ENCODE measurements at places on chromosomes 3 and 15. TPM values are rescaled to one million over a fixed set of nuclear protein-coding genes. Genes with fewer than 3 reads are reported as not detected.

Gene ZMYND10
- 2.9 TPM for polyA plus RNA-seq

Gene UCN2
- 0.30 TPM for polyA plus RNA-seq

Gene SCN5A
- 1.2 TPM for polyA plus RNA-seq

Gene KBTBD13
- 0.12 TPM for polyA plus RNA-seq

Gene ACTRT3
- polyA plus RNA-seq, result 5.4 TPM

Gene ZNF502
- polyA plus RNA-seq, result 12.7 TPM

Gene TMC3
- polyA plus RNA-seq, result 0.11 TPM

GRCh38 chr3:181328346-181328745, 338.8 kb upstream of the DNAJC19 start:
- no peak for DNase-seq

- no peak for DNase-seq
Observed at GRCh38 chr3:104755791-104756190, 610.9 kb upstream of the ALCAM start.

- DNase-seq, result no peak
Observed at GRCh38 chr3:188792793-188793192, 379.0 kb upstream of the TPRG1 start.

- DNase-seq, result no peak
Observed at GRCh38 chr3:140128631-140129030, 193.6 kb downstream of the CLSTN2 start.

GRCh38 chr3:11381563-11381962, 109.4 kb downstream of the ATG7 start:
- DNase-seq, result no peak

DNA sequence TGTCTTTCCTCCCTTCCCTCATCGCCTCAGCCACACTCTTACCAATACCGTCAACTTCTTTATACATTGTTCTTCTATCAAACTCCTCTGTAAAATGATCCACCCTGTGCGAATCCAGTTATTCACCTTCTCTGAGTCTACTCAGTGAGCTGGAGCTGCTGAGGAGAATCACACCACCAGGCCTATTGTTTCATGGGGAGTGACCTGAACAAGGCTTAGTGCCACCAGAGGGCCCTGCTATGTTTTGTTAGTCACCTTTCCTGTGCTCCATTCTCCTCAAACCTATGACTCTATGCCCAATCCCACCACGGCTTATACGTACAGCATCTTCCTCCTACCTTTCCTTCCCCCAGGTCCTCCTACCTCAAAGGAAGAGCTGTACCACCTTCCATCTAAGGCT, 50.4 kb upstream of the MED12L start:
- DNase-seq, result no peak

GRCh38 chr15:47577461-47577860, 139.8 kb upstream of the SEMA6D start:
- DNase-seq, result no peak

DNA sequence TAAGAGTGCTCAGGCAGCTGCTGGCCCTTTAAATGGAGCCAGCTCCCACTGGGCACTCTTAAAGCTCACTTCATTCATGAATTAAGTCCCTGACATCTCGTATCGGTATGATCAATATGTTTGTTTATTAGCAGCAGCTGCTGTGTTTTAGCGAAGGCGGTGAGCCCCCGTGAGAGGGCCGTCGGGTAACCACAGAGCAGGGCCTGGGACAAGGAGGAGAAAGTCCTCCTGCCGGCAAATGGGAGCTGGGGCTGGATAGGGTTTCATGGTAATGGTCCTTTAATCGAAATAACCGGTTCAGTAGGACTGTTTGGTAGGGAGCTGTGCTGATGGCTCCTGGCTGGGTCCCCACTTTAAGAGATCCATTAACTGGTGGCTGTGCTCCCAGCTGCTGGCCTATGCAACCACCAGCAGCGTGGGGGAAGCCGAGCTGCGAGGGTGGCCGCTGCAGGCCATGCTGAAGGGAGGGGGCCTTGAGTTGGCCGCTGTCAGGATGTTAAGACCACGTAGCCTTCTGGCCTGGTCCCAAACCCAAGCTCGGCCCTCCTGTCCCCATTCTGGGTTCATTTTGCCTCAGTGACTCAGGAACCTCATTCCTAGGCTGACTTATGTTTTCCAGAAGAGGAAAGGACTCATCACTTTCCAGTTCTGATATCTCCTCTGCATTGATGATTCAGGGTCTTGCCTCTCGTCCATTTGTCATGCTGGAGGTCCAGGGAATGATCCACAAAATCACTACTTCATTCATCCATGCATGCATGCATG, 67.6 kb upstream of the NTRK3 start:
- no peak for DNase-seq

DNA sequence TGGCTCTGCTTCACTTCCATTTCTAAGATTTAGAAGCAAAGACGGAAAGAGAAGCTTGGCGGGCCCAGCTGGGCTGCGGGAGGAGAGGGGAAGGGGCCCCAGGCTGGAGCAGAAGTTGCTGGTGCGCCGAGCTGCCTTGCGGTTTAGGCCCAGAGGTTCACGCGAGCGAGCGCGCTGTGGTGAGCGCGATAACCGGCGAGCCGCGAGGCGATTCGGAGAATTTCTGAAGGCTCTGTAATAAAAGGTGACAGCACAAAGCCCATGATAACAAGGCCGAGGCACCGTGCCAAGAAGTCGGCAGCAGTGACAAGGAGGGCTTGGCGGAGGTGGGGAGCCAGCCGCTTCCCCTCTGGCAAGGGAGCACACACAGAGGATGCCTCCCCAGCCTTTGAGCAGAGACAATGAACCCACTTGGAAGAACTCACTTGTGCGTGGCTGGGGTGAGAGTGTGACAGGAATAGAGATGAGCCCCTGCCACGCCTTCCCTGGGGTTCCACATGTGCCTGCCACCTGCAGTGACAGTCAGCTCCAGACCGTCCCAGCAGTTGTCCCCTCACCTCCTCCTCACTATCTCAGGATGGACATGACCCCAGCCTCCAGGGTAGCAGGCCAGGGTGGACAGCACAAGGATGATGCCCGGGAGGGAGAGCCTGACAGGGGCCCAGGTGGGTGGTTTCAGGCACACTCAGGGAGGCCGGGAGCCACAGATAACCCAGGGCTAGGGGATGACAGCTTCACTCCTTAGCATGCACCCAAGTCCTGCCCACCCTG, 315.2 kb downstream of the UACA start:
- peak; percentile 16 for DNase-seq

DNA sequence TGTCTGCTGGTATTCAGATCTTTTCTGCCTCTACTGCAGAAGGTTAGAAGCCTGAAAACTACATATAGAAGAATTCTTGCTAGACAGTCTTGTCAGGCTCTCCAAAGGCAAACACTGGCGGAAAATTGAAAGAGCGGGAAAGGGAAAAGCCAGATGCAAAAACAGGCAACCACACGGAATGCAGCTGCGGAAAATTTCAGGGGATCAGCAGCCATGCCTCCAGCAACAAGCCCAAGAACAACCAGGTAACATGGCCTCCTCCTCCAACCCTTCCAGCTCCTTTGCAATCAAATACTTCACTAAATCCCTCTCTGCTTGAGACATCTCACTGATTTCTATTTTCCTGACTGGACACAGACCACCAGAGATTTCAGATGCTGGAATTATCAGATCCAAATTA, 9.6 kb downstream of the UBP1 start:
- no peak for DNase-seq

DNA sequence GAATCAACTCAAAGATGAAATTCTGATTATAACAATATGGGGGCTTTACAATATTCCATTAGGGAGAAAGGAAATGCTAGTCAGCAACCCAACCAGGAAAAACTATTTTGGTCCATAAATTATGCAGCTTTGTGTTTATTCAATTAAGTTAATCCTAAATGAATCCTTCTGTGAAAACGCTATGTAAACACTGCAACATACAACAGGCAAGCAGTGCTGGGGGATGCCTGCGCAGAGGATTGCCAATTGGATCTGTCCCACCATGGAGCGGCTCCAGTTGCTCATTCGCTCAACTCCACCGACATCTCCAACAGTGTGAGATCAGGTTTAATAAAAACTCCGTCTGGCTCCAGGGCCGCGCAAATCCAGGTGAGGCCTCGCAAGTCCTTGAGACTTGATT, 290.5 kb upstream of the VEPH1 start:
- DNase-seq, result no peak

DNA sequence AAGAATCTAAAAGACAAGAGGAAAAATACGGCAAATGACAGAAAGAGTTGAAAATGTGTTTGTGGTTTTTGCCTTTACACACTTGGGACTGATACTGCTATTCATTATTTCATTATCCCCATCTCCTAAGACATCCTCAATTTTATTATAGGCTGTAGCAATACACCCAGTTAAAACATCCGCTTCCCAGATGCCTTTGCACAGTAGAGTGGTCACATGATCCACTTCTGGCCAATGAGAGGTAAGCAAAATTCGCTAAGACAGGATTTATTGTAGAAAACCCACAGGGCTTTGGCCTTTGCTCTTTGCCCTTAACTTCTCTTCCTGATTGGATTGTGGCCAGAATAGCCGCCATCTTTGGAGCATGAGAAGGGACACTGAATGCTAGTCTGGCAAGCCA, 53.2 kb upstream of the BOC start:
- DNase-seq, result no peak

- DNase-seq, result no peak
Observed at GRCh38 chr3:43873723-43874122, 183.0 kb downstream of the ABHD5 start.

GRCh38 chr3:168260859-168261258, 165.1 kb upstream of the GOLIM4 start:
- no peak for DNase-seq

GRCh38 chr3:179156170-179156569, 8.0 kb downstream of the PIK3CA start:
- no peak for DNase-seq

DNA sequence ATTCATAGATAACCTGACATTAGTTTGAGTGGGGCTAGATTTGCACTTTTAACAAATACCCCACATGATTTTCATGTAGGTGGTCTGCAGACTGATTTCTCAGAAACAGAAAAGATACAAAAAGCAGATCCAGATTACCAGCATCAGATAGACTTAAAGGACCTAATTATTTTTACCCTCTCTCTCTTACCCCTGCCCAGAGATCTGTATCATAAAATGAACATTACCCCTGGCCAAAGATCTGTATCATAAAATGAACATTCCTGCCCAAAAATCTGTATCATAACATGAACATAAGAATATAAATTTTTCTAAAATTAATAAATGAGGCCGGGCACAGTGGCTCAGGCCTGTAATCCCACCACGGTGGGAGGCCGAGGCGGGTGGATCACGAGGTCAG, 14.6 kb upstream of the TRPC1 start:
- DNase-seq, result no peak

GRCh38 chr15:80929225-80929624, 60.4 kb downstream of the MESD start:
- DNase-seq, result no peak

DNA sequence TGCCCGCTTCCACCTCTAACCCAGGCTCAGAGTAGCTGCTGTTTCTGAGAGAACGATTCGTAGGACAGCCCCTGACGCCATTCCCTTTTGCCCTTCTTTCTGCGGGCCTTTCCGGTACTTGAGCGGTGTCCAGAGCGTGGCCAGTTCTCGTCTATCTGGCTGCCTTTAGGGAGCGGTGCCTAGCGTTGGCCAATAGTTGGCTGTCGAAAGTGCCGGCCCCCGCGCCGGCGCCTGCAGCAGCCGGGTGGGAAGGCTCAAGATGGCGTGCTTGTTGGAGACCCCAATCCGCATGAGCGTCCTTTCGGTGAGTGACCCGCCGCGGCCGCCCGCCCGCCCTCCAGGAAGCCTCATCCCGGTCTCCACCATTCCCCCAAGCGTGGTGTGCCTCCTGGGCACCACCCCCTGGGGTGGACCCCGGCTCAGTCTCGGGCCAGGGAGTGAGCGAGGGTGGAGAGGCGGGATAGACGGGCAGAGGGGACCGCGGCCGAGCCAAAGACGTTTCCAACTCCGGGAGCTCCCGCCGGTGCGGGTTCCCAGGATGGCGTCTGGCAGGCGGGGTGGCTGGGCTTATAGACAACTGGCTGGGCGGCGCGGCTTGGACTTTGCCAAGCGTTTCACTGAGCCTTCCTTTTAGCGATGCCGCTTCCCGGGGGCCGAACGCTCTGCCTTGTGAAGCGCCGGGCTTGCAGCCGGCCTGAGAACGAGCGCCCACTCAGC, at the start of gene ARMC8:
Gene ARMC8, plus strand, starts transcription at position 6 of the 717 bp plus-strand sequence. Its CDS starts 254 bp downstream, at position 260.
- peak; percentile 74 for DNase-seq

- DNase-seq, result no peak
Observed at GRCh38 chr3:104526901-104527401, 839.8 kb upstream of the ALCAM start.

GRCh38 chr15:50873935-50874361, 34.5 kb upstream of the AP4E1 start:
- no peak for DNase-seq

DNA sequence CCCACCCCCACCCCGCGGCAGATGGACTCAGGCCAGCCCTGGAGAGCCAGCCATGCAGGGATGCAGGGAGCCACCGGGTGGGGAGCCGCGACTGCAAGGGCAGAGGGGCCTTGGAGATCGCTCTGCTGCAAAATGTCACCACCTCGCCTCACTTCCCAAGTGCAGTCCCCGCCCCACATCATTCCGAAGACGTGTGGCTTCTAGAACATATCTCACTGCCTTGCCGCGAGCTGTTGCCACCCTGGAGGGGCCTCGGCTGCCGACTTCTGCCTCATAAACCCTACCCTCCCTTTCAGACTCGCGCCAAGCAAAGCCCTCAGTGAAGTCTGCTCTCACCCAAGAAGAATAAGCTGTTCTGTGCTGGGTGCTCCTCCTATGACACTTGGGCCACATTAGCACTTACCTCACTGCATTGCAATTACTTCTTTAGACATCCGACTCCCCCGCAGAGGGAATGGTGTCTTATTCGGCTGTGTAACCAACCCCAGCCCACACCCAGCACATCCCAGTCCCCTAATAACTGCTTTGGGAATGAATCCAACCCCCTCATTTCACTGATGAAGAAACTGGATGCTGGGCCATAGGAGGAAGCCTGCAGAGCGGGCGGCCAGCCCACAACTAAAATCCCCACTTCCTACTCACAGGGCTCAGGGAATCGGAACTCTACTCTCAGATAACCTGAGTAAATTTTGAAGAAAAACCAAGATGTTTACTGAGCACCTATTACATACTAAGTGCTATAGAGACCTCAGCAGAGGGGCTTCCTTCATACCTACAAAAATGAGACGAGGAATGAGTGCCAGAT, 8.6 kb downstream of the TLE3 start:
- no peak for DNase-seq

DNA sequence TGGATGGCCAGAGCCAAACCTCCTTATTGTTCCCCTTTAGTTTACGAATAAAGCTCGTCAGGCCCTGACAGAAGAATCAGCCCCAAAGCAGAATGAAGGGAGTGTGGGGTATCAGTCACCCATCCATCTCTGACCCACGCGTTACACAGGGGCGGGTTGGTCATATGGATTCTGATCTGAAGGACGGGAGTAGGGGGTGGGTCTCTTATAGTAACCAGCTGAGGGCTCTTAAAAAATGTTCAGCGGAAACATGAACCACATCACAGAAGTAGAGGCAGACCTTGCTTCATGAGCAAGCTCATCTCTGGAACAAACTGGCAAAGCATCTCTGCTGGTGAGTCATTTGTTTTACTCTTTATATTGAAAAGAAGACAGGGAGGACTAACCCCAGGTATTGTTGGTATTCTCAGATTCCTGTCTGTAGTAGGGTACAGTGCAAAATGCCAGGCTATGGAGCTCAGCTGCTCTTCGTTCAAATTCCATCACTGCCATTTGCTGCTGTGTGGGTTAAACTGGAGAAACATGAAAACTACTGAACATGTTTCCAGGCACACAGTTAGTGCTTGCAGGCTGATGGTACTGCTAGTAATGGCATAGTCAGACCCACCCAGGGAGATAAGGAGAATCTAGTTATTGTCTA, at the start of gene CXCR6:
Gene CXCR6, plus strand, starts transcription at position 258 of the 640 bp plus-strand sequence. CDS start 3,018 bp downstream, outside the sequence.
- DNase-seq, result no peak
